ENCODE measurements at places on chromosomes 3 and 15. TPM values are rescaled to one million over a fixed set of nuclear protein-coding genes. Genes with fewer than 3 reads are reported as not detected.

Gene FYTTD1
- 51.6 TPM for total RNA-seq

Gene UROC1
- not detected for total RNA-seq

Gene RBMS3
- 44.6 TPM for total RNA-seq

Gene HIGD1A
- total RNA-seq: 167 TPM

Gene PPP2R3A
- 12.3 TPM for total RNA-seq

Gene DVL3
- total RNA-seq: 34.8 TPM

Gene PIERCE2
- 0.18 TPM for total RNA-seq

Gene AGBL1
- not detected for total RNA-seq

Gene ARNT2
- total RNA-seq: 6.1 TPM

Gene COMMD2
- total RNA-seq: 26.4 TPM

Gene FOXL2
- not detected for total RNA-seq

Gene ESYT3
- total RNA-seq: under 0.01 TPM

Gene RAB11A
- 221 TPM for total RNA-seq

Gene STXBP5L
- total RNA-seq: not detected

Gene TEX55
- total RNA-seq: not detected

Gene MFN1
- 25.8 TPM for total RNA-seq

Gene PLSCR4
- 234 TPM for total RNA-seq

Data from cardiac atrium fibroblast (primary cell).